Activated T-cell treated with anti-CD3 and anti-CD28 coated beads for 24 hours (primary cell): ENCODE measurements at places on chromosomes 1 and 21.

DNA sequence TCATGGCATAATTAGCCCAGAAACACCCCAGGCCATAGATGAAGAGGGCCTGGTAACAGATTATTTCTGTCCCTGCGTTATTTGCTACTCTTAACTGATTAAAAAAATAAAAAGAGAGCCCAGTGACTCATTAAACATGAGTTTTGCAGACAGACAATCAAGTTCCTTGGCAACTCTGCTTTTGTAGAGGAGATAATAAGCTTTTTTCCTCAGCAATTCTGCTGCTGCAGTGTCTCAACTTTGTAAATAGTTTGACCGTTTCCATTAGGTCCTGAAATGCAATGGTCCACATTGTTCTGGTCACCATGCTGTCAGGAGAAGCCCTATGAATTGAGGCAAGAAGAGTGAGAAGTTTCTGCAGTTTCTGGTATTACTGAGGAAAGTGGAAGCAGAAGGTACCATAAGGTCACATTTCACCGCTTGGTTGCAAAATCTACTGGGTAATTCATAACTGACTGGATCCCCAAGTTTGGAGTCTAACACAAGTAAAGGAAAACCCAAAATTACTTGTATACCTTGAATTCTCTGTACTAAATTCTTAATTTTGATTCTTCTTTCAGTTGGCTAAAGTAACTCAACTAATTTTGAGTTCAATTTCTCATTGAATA lies 139.5 kb downstream of the ZZZ3 start:
- no peak for DNase-seq

DNA sequence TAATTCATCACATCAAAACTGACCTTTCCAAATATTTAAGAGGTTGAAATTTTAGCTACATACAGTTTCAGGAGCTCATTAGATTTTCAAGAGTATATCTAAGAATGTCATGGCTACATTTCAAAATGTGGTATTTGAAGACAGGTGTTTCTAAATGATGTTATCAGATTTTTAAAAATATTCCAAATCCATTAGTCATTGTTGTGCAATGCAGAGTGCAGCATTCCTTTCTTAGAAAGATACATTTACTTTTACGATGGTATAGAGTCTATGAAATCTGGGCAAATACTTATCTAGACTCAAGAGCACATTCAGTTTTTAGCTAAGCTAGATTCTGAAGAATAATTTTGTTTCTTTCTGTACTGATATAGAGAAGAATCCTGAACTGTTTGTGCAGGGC lies 230.3 kb downstream of the CHRM3 start:
- no peak for DNase-seq

DNA sequence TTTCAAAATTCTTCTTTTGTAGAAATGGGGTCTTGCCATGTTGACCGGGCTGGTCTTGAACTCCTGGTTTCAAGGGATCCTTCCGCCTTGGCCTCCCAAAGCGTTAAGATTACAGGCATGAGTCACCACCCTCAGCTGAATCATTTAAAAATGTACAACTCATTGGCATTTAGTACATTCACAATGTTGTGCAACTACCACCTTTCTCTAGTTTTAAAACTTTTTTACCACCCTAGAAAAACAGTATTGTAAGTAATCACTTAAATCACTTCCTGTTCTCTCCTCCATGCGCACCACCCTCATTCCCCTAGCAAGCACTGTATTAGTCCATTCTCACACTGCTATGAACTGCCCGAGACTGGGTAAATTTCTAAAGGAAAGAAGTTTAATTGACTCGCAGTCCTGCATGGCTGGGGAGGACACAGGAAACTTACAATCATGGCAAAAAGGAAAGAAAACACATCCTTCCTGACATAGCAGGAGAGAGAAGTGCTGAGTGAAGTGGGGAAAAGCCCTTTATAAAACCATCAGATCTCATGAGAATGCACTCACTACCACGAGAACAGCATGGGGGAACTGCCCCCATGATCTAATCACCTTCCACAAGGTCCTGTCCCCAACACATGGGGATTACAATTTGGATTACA lies 14.4 kb upstream of the THEM5 start:
- no peak for DNase-seq

- no peak for DNase-seq
These were observed 2.2 kb upstream of the KRTAP10-4 start for GRCh38 chr21:44571296-44571695.

DNA sequence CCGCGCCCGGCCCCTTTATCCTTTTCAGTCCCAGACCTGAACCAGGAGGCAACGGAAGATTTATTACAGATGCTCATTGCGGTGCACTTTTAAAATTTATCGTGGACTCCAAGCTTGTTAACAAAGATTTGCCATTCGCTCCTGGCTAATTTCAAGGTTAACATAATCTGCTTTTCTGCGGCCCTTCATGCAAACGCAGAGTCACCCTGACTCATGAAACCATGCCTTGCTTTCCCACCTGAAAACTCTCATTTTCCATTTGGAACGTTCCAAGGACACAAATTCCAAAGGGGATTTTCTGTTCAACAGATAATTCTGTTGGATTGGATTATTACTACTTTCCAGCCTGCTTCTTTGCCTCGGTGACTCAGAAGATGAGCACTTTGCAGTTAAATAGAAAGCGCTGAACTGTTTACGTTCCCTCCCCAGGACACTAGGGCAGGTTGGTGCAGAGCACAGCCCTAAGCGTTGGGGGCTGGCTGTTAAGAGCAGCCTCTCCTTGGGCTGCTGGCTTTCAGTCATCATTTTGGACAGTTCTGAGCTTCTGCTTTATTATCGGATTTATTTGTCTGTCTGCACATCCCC lies 51.1 kb downstream of the CD247 start:
- no peak for DNase-seq

DNA sequence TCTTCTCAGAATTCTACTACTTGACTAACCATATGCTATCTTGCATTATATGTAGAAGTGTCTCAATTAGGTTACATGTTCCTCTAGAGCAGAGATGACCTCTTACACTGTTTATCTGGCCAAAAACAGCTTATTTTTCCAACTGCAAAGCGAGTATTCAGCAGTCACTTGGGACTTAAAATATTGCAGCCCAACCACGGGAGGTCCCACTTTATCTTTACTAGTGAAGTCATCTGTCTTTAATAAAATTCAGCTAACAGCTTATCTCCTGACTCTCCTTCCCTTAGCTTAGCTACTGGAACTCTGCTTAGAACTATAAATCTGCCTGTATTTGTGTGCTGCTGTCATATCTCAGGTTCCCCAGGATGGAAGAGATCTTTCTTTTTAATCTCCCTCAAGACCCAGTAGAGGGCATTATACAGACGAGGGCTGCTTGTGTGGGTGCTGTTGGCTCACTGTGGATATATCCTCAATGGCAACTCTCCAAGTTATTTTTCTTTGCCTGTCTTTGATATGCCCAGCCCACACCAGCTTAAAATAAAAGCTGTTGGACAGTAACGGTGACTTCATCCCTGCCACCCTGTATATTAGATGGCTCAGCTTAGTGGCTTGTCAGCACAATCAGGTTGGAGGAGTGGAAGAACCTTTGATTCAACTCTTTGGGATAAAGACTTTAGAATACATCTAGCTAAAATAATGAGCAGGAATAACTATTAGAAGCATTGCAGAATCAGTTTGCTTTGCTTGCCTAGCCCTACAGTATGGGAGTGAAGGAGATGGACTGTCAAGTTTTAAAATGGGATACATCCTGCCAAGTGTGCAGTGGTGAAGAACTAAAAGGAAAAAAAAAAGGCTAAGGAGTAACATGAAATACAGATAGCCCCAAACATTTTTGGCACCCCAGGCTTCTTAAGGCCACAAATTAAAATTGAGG lies 9.6 kb downstream of the ENSA start:
- no peak for DNase-seq

GRCh38 chr21:40792691-40793456 lies 54.1 kb downstream of the DSCAM start:
- DNase-seq: no peak

GRCh38 chr1:10515301-10515975 lies 40.7 kb downstream of the PEX14 start:
- no peak for DNase-seq

DNA sequence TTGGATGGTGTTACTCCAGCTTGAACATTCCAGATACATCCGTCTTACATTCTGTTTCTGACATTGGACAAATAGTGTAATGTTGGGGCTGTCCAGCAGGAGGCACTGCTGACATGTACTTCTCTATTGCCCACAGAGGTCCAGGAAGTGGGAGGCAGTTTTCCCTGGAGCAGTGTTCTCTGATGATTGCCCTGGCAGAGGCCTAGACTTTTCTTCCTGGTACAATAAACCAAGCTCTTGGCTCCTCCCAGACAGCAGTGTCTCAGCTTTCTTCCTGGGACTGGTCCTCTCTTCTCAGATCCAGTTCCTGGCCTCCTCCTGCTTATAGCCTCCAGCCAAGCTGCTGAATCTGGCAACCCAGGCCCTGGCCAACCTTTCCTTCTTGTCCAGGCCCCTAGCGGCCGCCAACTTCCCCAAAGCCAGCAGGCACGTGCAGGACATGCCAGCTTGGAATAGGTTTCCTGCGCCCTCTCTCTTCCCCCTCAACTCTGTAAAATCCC lies 14.9 kb upstream of the IFNLR1 start:
- peak; percentile 39 for DNase-seq

GRCh38 chr1:43067977-43068751 lies 103.9 kb downstream of the EBNA1BP2 start:
- no peak for DNase-seq
